ENCODE measurements at places on chromosomes 6 and 20. TPM values are rescaled to one million over a fixed set of nuclear protein-coding genes. Genes with fewer than 3 reads are reported as not detected.

The HCK gene
- 1.5 TPM for total RNA-seq

The COQ3 gene
- total RNA-seq, result 3.8 TPM

The VGLL2 gene
- total RNA-seq, result not detected

The PRRT1 gene
- total RNA-seq, result 0.69 TPM

The PRDM1 gene
- total RNA-seq, result 1.5 TPM

The COL19A1 gene
- 0.20 TPM for total RNA-seq

The DXO gene
- 8.5 TPM for total RNA-seq

The NCOA3 gene
- total RNA-seq, result 13.5 TPM

The ZNF831 gene
- total RNA-seq, result 0.20 TPM

The MMP24 gene
- 5.8 TPM for total RNA-seq

The SEMG1 gene
- not detected for total RNA-seq

The SNAI1 gene
- 0.46 TPM for total RNA-seq

The SAPCD1 gene
- total RNA-seq, result not detected

The MCHR2 gene
- total RNA-seq, result not detected

The ADGB gene
- total RNA-seq, result not detected

The ZKSCAN3 gene
- 2.3 TPM for total RNA-seq

The CD93 gene
- 17.2 TPM for total RNA-seq

The TRIM15 gene
- 0.12 TPM for total RNA-seq

The HM13 gene
- total RNA-seq, result 188 TPM

The SCRT2 gene
- 0.04 TPM for total RNA-seq

The C20orf96 gene
- 2.5 TPM for total RNA-seq

The EEF1A2 gene
- 8.0 TPM for total RNA-seq

The SESN1 gene
- total RNA-seq, result 13.8 TPM

The SIRPB2 gene
- total RNA-seq, result 3.4 TPM

The ZNF165 gene
- total RNA-seq, result 2.8 TPM

Data from pancreas (tissue), 10 donors.